ENCODE measurements at places on chromosomes 11 and 22.

DNA sequence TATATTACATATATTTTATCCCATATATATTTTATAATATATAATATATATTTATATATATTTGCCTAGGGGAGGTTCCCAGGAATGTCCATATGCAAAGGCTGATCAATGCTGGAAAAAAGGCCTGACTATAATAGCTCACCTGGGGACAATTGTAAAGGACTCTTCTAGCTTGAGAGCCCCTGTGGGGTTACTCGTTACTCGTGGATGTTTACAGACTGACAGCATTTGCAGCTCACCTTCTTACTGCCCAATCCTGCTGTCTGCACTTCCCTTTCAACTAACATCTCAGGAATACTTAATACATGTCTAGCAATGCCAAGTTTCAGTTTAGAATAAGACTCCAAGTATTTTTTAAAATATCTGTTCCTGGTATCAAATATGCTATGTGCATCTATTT, 1365.4 kb upstream of the RAG2 start:
- H3K27me3 ChIP-seq = no peaks in the 10 kb centered on the region
- no peaks in the 10 kb centered on the region for H3K36me3 ChIP-seq
- no peaks in the 10 kb centered on the region for H3K4me1 ChIP-seq
- no peak overlapping the region for H3K4me3 ChIP-seq
- DNase-seq = no peak

DNA sequence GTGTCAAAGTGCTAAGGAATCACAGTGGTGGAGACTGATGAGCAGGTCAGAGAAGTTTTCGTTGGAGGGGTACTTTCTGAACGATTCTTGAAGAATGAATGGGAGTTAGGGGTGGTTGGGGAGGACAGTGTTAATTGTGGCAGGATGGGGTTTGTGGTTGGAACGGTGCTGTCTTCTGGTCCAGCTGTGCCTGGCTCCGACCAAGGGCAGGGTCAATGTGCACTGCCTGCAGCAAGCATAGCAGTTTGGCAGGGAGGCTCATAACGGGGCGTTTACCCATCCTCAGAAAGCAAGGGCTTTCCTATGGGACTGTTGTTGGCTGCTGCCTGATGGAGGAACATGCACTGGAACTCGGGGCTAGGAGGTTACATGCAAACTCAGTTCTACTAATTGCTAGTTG, 265.8 kb downstream of the KIRREL3 start:
- no peak overlapping the region for H3K27ac ChIP-seq
- no peak for DNase-seq
- H3K4me3 ChIP-seq = no peak overlapping the region
- H3K27me3 ChIP-seq = peaks cover 13% of the 10 kb centered on the region
- H3K4me1 ChIP-seq = no peaks in the 10 kb centered on the region
- no peaks in the 10 kb centered on the region for H3K36me3 ChIP-seq

DNA sequence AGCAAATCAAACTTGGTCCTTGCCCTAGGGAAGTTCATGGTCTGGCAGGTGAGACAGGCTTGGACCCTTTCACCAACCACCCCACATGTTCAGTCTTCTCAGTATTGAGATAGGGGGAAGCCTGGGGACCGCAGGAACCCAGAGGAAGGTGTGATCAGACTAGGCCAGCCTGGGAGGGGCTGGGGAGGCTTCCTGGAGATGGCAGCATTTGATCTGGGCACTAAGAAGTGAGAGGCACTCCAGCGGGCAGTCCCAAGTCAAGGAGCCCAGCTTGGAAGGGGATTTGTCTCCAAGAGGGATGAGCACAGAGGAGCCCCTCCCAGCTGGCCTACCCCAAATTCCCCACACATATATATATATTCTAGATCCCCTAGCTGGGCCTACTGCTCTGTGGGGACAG, 5.4 kb downstream of the LRRC32 start:
- no peaks in the 10 kb centered on the region for H3K36me3 ChIP-seq
- H3K4me3 ChIP-seq = no peak overlapping the region
- no peak for DNase-seq
- H3K27me3 ChIP-seq = peaks cover 9% of the 10 kb centered on the region
- peak overlapping the region; percentile 17 for H3K27ac ChIP-seq

GRCh38 chr11:21612326-21612725, 580.6 kb upstream of the ANO5 start:
- H3K27ac ChIP-seq = no peak overlapping the region
- H3K4me3 ChIP-seq = no peak overlapping the region
- no peak for DNase-seq
- no peaks in the 10 kb centered on the region for H3K4me1 ChIP-seq
- H3K36me3 ChIP-seq = no peaks in the 10 kb centered on the region
